ENCODE measurements at places on chromosomes 5 and 9.

GRCh38 chr9:27801545-27801944 is 228.3 kb upstream of the C9orf72 start:
- DNase-seq: no peak

- DNase-seq: no peak
Observed at GRCh38 chr5:109469896-109470662, 60.3 kb upstream of the PJA2 start.

DNA sequence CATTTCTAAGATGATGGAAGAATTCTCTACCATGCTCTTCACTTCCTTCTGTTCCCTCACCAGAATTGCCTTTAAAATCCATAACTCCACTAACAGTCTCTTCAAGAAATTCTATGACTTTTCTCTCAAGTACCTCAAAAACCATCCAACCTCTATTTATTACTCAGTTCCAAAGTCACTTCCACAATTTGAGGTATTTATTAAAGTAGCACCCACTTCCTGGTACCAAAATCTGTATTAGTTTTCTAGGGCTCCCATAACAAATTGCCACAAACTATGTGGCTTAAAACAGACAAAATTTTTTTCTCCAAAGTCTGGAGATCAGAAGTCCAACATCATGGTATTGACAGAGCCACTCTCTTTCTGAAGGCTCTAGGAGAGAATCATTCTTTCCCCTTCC is 4.9 kb upstream of the SPTLC1 start:
- no peak for DNase-seq

- no peak for DNase-seq
Observed at GRCh38 chr5:152046361-152046760, 121.7 kb upstream of the GLRA1 start.

GRCh38 chr5:21856987-21857386 is 996.2 kb downstream of the CDH12 start:
- DNase-seq: no peak

- DNase-seq: no peak
Observed at GRCh38 chr9:127184641-127185040, 62.2 kb upstream of the ANGPTL2 start.

- DNase-seq: no peak
Observed at GRCh38 chr5:67093279-67093678, 103.3 kb downstream of the CD180 start.

DNA sequence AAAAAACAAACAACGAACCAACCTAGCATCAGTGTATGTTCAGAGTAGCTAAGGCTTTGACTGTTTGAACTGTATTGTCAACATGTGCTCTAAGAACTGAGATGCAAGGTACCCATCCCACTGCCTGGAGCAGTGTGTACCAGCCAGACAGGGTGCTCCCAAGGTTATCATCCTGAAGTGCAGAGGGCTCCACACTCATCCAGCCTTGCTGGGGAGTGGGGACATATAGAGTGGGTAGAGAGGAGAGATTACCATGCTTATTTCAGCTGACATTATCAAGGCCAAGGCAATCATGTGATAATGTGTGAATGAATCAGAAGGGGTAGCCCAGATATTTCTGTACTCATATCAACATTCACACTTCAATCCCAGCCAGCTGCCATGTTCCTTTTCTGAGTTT is 68.7 kb upstream of the ZNF622 start:
- no peak for DNase-seq

Measured in stimulated activated CD8-positive, alpha-beta memory T cell treated with anti-CD3 and anti-CD28 coated beads, Interleukin-4, amount 100 ng/mL, for 4 hours (primary cell).